ENCODE measurements at places on chromosomes 7 and 10.

GRCh38 chr10:132208462-132209050 lies 21.8 kb downstream of the DPYSL4 start:
- no peak for DNase-seq

- no peak for DNase-seq
Observed at GRCh38 chr7:142804728-142805207, 34.0 kb downstream of the PRSS2 start.

DNA sequence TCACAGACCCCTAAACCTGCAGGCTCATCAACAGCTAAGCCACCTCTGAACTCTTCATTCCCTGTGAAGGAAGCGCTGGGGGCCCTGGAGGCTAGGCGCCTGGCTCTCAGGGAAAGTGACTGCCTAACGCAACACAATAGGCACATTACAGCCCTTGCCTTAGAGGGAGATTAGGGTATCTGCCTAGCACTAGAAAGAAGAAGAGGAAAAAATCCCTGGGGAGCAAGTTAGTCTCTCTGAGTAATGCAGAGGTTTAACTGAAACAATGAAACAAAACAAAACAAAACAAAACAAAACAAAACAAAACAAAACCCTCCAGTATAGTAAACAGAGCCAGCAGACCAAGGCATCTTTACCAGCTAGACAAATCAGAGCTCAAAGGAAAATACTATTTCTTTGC lies 2.6 kb downstream of the ZNF777 start:
- DNase-seq = no peak

- DNase-seq = no peak
Observed at GRCh38 chr7:154720016-154720415, 282.9 kb downstream of the PAXIP1 start.

DNA sequence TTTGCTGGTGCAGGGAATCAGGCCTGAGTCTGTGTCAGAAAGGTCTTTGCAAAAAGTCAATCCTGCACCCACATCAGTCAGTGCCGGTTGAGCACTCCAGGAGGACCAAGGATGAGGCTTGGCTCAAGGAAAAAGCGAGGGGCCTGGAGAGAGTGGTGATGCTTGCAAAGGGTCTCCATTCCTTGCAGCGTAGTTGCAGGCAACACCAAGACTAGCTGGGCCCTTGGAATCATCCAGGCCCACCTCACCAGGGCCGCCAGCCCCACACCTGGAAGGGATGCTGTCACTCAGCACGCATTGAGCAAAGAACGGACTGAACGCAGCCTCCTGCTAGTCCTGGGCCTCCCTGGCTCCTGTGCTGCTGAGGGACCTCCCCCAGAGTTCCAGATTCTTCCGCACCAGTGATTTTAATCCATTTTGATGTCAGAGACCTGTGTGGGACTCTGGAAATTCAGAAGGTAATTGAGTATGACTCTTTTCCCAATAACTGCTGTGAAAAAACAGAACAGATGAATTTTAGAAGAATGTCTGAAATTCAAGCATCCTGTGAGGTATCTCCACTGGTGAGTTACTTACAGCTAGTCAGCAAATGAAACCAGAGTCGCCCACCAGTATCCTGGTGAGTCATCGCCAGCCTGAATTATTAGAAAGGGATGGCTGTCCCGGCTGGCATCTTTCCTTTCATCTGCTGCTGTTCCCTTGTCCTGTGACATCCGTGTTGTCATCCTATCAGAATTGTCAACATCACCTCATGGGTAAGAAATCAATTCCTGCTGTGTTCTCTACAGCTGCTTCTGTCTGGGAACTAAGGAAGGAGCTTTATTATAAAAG lies 150.8 kb upstream of the NPS start:
- DNase-seq = no peak

DNA sequence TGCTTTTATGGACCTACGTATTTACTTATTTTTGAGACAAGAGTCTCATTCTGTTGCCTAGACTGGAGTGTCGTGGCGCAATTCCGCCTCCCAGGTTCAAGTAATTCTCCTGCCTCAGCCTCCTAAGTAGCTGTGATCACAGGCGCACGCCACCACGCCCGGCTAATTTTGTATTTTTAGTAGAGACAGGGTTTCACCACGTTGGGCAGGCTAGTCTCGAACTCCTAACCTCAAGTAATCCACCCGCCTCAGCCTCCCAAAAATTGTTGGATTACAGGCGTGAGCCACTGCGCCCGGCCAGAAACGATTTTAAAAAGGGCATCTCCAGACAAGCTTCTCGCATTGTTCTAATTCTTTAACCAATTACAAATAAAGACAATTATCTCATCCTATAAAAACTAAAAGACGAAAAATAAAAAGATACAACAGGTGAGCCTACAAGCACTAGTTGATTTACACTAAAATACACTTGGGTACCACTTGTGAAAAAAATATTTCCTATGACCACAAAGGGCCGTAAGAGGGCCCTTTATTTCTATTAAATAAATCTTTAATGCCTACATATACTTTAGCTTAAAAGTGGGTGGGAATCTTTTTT lies 2.4 kb downstream of the TRA2A start:
- DNase-seq = no peak

DNA sequence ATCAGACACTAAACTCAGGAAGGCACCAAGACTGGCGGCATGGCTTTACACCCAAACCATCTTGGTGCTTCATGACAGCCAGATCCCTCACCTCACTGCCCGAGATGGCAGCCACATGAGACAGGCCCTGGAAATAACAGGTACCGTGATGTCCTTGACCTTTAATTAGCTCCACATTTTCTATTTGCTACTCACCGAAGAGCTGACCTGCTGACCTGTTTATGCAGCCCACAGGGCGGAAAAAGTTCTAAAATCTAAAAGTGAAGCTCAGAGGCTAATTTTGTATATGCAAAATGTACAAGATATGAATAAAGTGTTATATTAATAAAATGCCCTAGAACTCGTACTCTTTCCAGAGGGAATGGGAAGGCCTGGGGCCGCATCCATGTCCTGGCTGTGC lies 51.6 kb upstream of the RASGEF1A start:
- no peak for DNase-seq

DNA sequence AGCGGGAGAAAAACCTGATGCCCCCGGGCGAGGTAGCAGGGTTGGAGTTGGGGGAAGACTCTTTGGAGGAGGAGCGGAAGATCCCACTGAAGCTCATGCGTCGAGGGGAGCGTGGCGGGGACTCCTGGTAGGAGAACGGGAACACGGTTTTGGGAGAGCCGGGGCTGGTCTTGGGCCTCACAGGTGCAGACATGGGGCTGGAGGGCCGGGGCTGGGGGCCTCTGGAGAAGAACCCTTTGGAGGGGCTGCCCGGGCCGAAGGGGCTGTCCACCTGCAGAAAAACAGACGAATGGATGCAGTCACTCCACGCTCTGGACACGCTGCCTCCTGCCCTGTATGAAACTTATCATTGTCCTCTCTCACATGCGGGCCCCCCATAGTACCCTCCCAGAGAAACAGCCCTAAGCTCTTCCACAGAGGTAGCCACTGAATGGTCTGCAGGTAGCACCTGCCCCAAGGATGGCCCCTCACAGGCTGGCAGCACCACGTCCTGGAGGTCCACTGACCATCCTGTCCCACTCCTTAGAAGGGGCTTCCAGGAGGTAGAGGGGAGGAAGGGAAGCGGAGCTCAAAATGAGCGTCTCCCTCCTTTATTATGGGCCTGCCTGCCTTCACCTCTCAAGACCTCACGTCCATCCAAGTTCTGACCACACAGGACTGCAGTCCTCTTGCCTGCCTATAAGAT lies 95.6 kb downstream of the PRKAG2 start:
- DNase-seq = no peak

DNA sequence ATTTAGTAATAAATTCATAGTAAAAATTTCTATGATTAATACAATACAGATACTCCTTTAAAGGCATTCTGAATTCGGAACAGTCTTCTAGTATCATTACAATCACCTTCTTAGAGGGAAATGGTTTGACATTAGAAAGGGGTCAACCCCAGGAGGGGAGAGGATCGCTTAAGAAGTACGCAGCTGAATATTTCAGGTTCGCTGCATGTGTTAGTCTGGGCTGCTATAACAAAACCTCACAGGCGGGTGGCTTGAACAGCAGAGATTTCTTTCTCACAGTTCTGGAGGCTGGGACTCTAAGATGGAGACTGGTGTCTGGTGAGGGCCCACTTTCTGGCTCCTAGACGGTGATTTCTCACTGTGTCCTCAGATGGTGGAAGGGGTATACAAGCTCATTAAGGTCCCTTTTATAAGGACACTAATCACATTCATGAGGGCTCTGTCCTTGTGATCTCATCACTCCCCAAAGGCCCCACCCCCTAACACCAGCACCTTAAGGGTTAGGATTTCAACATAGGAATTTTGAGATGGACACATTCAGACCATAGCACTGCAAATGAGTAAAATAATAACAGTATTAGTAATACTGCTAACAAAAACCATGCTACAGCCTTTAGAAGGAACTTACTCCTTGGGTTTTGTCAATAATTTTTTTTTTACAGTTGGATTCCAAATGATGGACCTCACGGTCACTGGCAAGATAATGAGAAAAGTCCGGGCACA lies 34.0 kb downstream of the GNA12 start:
- no peak for DNase-seq

DNA sequence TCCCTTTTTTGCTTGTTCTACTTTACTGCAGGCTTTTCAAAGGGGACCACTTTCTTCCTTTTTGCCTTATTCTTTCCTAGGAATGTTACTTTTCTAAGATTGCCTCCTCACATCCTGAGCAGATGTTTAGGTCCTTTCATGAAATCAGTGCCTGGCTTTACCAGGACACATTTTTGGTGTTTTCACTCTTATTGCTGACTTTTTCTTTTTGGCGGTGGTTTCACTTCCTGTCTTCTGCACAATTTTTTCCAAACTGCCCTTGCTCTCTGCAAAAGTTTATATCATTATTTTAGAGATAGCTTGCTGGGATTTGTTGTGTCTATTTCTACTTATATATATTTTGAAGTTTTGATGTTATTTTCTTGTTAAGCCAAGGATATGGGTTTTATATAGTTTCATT lies 332.2 kb upstream of the MTPN start:
- no peak for DNase-seq

- DNase-seq = no peak
Observed at GRCh38 chr7:50631639-50632038, 66.4 kb upstream of the DDC start.

- DNase-seq = no peak
Observed at GRCh38 chr10:118708571-118708970, 46.2 kb downstream of the CACUL1 start.

DNA sequence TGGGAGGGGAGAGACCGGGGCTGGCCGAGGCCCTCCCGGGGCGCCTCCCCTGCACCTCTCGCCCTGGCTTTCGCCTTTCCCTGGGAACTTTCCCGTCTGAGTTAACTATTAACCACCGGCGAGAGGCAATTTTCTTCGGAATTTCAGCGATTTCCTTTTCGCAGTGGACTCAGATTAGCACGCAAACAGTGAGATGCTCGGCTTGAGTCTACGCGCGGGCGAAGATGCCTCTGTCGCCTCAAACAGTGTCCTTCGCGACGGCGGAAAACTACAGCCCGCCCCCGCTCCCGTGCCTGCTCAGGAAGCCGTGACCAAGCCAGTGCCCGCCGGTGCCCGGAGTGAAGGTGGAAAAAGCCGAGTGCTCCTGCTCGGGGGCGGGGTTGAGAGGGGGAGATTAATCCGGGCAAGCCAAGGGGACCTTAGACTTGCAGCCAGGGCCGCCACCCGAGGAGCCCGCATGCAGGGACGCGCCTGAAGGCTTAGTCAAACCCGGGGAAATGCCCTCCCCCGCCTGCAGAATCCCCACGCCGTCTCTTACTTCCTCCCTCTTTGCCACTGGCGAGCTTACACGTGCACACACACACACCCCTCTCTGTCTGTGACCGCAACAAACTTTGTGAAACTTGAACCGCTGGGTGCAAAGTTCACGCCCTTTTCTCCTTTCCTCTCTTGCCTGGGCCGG lies 14.5 kb upstream of the PAX2 start:
- peak; percentile 18 for DNase-seq

DNA sequence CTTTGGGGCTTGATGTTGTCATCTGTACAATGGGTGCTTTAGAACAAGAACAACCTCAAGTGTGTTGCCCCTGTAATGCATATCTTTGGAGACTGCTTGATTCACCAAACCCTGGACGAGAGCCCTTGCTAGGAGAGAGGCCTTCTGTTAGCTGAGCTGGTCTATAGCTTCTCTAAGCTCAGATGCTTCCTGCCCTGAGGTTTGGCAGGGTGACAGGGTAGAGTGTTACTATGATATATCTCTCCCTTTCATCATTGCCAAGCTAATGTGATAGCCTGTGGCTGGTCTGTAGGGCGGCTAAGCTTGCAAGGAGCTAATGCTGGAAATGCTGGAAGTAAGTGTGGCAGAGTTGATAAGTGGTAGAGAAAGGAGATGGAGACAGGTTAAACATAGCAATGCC lies 364.1 kb downstream of the RPS24 start:
- DNase-seq = no peak

GRCh38 chr10:97708976-97709946 lies 4.3 kb upstream of the MARVELD1 start:
- DNase-seq = peak; percentile 78

- DNase-seq = peak; percentile 38
Observed at GRCh38 chr10:17984056-17984455, 32.3 kb downstream of the SLC39A12 start.
